Fibroblast of lung (primary cell): ENCODE measurements at places on chromosomes 2 and 18. TPM values are rescaled to one million over a fixed set of nuclear protein-coding genes. Genes with fewer than 3 reads are reported as not detected.

- DNase-seq, result no peak
Measured at GRCh38 chr2:191682126-191682525, 4.2 kb downstream of the NABP1 start.

- no peak for DNase-seq
Measured at GRCh38 chr2:85096616-85097015, 36.6 kb upstream of the TCF7L1 start.

GRCh38 chr2:54879598-54880332, 156.3 kb downstream of the EML6 start:
- no peak for DNase-seq

DNA sequence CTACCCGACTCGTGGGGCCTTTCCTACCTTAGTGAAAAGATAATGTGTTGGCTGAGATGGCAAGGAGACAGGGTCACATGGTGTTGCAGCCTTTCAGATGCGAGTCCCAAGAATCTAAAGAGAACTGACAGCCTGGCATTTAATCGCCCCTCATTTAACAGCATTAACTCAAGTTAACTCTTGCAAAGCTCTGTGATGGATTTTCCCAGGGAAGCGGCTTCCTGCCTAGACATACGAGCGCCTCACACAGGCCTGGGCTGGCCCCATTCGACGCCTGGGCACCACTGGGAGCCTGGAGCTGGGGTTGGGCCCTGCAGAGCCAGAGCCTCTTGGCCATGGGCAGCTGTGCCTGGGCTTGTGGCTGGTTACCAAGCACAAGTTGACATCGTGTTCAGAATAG, 140.8 kb downstream of the SEPTIN10 start:
- DNase-seq, result no peak

DNA sequence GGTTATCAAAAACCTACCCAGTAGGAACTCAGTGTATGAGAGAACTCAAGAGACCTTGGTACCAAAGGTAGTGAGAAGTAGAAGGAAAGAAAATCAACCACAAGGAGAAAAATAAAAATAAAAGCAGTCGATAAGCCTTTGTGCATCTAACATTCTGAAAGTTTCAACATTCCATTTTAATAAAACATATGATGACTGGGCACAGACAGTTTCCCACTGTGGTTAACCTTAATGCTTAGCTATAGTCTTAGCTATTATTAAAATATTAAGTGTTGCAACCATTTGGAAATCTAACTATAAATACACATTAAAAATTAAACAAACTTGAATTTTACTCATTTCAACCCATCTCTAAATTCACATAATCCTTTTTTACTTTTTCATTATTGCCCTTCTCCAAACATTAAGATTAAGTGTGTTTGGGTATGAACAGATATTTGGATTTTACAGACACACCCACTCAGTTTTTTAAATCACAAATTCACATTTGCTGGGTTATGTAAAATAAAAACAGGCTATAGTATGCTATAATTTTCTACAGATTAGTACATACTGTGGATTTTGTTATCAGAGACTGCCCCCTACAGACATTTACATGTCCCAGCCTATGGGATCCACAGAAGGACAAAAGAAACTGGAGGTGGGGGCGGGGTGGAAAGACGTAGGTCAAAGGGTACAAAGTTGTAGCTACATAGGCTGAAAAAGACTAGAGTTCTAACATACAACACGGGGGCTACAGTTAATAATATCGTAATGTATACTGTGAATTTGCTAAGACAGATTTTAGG, 32.8 kb downstream of the SRBD1 start:
- peak; percentile 72 for DNase-seq

GRCh38 chr2:120522151-120522751, 176.3 kb downstream of the INHBB start:
- DNase-seq, result no peak

- DNase-seq, result peak; percentile 3
Measured at GRCh38 chr2:206783718-206784117, 18.3 kb downstream of the FASTKD2 start.

DNA sequence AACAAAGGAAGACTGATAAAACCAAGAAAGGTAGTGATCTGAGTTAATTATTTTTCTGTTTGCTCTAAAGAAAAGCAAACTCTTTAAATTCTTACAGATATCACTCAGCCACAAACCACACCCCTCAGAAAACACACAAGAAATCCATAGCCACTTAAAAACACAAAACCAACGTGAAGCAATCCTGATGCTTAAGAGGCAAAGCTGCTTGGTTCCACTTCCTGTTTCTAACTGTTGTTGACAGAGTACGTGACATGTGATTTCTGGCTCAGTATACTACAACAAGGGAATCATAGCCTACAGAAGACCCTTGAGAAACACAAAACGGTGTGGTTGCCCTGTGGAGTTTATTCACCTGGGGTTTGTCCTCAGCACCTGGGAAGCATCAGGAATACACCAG, 240.9 kb upstream of the APCDD1 start:
- no peak for DNase-seq

DNA sequence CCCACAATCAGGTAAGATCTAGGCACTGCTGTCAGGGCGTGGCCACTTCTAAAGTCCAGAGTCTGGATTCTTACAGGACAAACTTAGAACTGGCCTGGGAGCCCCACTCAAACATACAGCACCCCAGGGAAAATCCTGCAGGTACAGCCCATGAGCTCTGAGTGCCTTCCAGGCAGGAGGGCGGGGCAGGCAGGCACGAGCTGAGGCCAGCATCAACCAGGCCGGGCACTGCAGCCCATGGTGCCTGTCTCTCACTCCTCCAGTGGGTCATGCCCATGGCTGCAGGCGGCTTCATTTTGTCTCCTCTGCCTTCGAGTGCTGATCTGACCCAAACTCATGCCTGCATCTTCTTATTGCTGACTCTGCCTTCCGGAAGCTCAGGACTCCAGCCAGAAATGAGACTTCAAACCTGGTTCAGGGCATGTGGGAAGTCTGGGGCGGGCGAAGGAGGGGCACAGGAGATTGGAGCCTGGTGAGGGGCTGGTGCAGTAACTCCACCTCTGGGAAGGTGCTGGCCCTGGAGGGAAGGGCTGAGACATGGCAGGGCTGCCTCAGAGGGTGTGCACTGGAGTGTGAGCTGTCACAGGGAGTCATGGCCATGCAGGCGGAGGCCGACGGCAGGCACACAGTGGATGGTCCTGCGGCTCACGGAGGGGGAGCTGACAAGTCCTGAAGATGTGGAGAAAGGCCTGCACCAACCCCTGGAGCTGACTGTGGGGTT, 40.5 kb downstream of the HS6ST1 start:
- DNase-seq, result no peak

DNA sequence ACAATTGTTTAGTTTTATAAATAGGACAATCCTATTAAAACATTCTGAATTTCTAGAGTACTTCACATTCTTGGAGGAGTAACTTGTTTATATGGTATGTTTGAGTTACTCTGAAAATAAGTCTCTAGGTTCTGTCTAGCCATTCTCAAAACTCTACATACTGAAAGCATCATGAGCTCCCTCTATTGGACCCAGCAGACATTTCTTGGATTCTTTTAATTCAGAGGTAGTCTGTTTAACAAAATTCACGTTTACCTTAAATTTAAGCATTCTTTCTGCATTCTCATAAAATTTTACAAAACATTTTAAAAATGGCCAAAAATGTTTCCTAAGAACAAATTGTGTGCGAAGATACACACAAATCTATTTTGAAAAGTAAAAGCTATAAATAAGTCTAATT, 15.3 kb downstream of the SP9 start:
- no peak for DNase-seq

GRCh38 chr2:96950381-96951124, 35.8 kb downstream of the FAM178B start:
- DNase-seq, result no peak

- DNase-seq, result no peak
Measured at GRCh38 chr2:74033375-74033774, 48.7 kb downstream of the TET3 start.

DNA sequence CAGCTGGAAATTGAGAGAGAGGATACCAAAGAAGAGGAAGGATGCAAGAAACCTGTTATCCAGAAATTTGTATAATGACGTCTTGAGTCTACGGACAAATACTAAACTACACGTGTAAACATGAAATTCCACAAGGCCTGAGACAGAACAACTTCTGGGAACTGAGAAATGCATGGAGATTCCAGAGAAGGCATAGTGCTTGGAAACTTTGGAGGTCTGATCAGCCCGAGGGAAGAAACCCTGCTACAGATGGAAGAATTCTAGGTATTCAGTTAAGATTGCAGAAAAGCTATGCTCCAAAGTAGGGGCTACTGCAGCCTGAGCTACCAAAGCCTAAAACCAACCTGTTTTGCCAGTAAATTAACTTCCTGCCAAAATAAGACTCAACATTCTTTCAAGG, 120.4 kb downstream of the PDCL3 start:
- no peak for DNase-seq

DNA sequence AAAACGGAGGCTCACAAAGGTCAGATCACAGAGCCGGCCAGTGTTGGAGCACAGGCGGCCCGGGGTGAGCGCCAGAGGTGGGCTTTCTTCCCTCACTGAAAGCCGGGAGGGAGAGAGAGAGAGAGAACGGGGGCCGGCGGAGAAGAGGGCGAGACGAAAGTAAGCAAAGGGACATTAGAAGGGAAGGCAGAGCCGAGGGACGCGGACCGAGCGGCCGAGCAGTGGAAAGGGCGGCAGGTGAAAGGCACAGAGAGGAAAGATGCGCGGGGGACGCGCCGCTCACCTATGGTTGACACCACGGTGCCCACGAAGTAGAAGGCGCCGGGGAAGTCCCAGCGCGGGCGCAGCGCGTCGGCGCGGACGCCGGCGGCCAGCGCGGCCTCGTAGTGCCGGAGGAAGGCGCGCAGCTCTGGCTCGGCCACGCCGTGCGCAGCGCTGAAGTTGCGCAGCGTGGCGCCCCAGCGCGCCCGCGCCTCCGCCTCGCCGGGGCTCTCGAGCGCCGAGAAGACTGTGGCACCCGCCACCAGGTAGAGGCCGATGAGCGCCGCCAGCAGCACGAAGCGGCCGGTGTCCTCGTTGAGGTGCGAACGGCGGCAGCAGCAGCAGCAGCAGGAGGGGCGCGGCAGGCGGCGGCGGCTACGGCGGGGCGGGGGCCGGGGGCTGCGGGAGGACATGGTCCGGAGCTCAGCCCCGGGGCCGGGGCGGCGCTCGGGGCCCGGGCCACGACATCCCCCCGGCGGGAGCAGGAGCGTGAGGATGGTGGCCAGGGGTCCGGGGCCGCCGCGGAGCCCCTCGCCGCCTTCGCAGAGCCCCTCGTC, 166.9 kb downstream of the MSH2 start:
- DNase-seq, result no peak

- DNase-seq, result no peak
Measured at GRCh38 chr2:166373105-166373504, 2.6 kb downstream of the SCN9A start.

DNA sequence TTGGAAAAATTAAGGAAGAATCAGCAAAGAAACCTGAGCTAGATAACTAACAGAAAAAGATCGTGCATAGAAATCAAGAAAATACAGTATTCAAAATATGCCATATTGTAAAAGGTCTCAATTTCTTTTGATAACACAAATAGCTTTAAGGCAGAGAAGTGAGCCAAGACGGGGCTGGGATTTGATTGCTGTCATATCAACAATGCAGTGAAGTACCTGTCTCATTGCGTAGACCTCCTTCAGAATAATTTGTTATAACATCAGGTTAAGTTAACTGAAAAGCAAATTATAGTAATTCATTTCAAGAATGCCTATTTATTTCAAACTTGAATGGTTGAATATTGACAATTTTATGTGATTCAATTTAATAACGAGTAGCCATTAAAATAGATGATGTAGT, 453.8 kb upstream of the MAP2 start:
- DNase-seq, result no peak

- no peak for DNase-seq
Measured at GRCh38 chr18:37238282-37239108, 327.1 kb downstream of the CELF4 start.

- DNase-seq, result no peak
Measured at GRCh38 chr2:39447266-39448168, 10.4 kb upstream of the MAP4K3 start.

DNA sequence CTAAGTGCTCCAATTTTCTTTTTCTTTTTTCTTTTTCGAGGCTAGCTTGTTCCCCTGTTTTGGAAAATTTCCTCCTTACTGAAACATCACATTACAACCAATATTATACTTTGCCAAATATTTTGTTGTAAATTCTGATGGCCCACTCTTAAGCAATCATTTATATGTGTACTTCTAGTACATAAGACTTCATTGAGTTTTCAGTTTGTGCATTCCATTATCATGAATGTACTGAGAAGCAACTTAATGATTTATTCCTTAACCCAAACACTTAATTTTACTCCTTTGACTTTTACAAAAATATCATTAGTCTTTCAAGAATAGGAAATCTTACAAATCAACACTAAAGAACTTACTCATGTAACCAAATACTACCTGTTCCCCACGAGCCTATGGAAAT, 242.4 kb downstream of the ARHGAP15 start:
- DNase-seq, result peak; percentile 6

GRCh38 chr2:240139666-240140393, 628 bp downstream of the OTOS start:
- DNase-seq, result no peak

- DNase-seq, result no peak
Measured at GRCh38 chr2:232463701-232464543, 8.0 kb downstream of the ALPI start.

The ADRA2B gene
- total RNA-seq, result not detected in 2 replicates

The BUB1 gene
- total RNA-seq, result 3.9 and 11.2 TPM in 2 replicates

The TET3 gene
- 2.6 and 3.1 TPM in 2 replicates for total RNA-seq

The EN1 gene
- under 0.01 TPM in 1 of 2 replicates, not detected in the other for total RNA-seq

The LIPG gene
- 0.50 and 1.0 TPM in 2 replicates for total RNA-seq

The CHRND gene
- total RNA-seq, result not detected in 2 replicates

The NDC80 gene
- total RNA-seq, result 1.0 and 9.7 TPM in 2 replicates

The UGT1A4 gene
- not detected in 2 replicates for total RNA-seq

The LOXHD1 gene
- total RNA-seq, result not detected in 2 replicates

The XRCC5 gene
- total RNA-seq, result 148 and 152 TPM in 2 replicates

The IL36B gene
- not detected in 2 replicates for total RNA-seq

The PSD4 gene
- total RNA-seq, result 2.6 and 6.1 TPM in 2 replicates

The KCNG2 gene
- total RNA-seq, result 6.4 and 10.1 TPM in 2 replicates
